ENCODE measurements at places on chromosomes 1 and 21.

GRCh38 chr1:161258439-161259344 is at the start of gene PCP4L1:
Gene PCP4L1, plus strand, starts transcription at chr1:161258745. Its CDS starts 230 bp downstream, at chr1:161258975.
- DNase-seq, result no peak

GRCh38 chr1:160608941-160609340 is 29.6 kb upstream of the CD84 start:
- DNase-seq, result no peak

- no peak for DNase-seq
These were observed 678.0 kb upstream of the USP24 start for GRCh38 chr1:55893155-55893554.

DNA sequence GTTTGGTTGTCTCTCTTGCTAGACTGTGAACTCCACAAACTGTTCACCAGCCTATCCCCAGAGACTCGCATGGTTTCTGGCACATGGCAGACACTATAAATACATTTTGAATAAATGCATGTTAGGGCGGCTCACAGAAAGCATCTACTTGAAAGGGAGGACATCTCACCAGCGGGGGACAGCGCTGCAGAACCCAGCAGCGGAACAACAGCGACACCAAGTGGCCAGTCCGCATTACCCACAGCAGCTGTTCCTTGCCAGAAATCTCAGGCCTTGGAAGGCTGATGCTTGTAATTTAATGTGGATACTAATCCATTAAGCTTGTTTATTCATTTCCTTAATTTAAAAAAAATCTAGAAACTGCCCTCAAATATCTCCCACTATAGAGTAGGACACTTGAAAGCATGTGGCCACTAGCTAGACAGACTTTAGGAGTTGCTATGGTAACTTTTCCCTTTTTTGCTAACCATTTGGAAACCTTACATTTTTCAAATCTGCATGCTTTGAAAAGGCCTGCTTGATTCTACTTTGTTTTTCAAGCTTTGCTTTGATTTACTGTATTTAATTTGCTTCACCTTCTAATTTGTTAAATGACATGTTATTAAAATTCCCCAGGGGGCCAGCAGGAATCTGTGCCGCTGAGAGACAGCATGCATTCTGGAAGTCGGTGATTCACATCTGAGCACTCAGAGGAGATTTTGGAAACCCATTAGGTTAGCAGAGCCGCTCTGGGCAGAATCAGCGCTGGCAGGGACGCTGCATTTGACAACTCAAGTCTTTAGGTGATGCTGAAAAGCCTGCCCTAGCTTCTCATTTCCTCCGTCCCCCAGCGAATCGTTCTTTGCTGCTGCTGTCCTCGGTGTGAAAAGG is 63.5 kb upstream of the SSX2IP start:
- peak; percentile 63 for DNase-seq

- DNase-seq, result no peak
These were observed 52.7 kb upstream of the GCLM start for GRCh38 chr1:93961906-93962305.

GRCh38 chr1:204725821-204726448 is 40.4 kb upstream of the LRRN2 start:
- no peak for DNase-seq

DNA sequence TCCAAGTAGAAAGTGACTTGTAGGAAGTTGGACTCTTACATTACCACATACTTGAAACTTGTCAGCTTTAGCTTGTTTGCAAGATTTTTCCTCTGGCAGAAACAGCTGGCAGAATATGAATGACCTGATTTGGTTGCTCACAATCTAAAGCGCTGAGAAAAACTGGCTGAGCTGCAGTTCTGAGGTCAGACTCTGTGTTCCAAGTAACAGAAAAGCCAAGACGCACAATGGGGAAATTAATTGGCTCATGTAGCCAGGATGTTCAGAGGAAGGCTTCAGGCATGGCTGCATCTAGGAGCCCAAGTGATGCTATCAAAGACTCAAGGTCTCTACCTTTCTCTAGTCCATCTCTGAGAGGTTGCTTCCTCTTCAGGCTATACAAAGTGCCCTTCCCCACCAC is 27.0 kb downstream of the ALPL start:
- DNase-seq, result no peak

DNA sequence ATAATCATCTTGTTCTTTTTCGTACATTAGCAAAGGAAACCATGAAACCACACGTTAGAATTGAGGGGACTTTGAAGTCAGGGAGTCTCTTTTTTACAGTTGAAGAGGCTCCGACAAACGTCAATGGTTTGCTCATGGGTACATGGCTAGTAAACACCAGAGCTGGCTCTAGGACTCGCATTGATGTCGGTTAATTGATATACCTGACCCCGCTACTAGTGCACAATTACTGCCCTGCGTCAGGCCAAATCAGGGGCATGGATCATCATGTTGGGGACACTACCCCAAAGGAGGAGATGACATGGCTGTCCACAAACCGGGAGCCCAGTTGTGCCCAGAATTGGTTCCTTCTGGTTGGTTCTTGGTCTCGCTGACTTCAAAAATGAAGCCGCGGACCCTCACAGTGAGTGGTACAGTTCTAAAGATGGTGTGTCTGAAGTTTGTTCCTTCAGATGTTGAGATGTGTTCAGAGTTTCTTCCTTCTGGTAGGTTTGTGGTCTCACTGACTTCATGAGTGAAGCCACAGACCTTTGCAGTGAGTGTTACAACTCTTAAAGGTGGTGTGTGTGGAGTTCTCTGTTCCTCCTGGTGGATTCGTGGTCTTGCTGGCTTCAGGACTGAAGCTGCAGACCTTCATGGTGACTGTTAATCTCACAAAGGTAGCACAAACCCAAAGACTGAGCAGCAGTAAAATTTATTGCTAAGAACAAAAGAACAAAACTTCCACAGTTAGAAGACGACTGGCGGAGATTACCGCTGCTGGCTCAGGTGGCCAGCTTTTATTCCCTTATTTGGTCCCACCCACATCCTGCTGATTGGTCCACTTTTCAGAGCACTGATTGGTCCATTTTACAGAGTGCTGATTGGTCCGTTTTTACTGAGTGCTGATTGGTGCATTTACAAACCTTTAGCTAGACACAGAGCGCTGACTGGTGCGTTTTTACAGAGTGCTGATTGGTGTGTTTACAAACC is 126.9 kb upstream of the ERRFI1 start:
- peak; percentile 57 for DNase-seq

DNA sequence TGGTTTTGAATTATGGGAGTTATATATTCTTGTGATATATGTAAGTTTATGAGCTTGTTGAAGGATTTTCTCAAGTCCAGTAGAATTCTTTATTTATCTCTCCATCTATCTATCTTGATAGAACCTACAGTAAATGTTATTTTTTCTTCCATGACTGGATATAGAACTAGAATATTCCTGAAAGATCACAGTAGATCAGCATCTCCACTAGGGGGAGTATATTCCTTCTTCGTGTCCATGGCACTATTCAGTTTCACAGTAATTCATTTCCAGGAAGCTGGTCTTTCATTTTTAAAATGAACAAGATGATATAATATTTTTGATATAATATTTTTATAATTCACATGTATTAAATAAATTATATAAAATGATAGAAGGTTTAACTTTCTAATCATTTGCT is 18.8 kb downstream of the TMPRSS15 start:
- DNase-seq, result no peak

- DNase-seq, result no peak
These were observed 7.2 kb downstream of the C1orf116 start for GRCh38 chr1:207025146-207025880.

DNA sequence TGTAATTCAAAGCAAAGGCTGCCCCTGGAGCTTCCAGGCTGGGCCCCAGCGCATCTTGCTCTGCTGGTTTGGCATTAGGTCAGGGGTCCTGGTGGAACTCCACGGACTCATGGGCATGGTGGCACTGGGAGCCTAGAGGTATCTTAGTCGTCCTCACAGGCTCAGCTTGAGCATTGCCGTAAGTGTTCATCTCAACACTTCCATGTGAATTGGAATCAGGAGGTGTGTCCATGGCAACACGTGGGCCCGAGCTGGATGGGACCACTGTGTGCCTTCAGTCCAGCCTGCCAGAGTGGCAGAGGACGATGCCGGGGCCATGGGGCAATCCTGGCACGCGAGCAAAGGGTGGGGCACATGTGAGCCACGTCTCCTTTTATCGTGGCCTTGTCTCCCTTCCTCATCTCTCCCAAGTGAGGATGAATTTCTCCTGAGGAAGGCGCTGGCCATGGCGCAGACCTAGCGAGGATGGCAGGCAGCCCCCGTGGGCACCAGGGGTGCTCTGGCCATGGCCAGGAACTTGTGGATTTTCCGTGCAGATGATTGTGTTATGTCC is 47.0 kb downstream of the AGPAT3 start:
- no peak for DNase-seq

DNA sequence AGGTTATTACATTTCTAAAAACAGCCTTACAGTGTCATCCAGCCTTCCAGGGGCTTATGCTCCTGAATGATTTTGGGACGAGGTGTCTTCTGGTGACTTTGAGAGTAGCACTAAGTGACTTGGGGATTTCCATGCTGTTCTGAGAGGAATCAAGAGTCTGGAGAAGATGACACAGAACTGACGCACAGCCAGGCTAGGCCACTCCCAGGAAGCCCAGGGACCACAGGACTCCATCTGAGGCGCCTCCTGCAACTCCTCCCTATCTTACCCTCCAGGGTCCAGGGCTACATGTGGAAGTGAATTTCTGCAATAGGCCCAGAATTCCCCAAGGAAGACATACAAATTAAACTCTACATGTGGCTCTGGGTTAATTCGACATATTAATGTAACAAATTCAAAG is 92.5 kb downstream of the SLC25A24 start:
- DNase-seq, result no peak

- DNase-seq, result no peak
These were observed 16.6 kb downstream of the SAMD11 start for GRCh38 chr1:940107-941014.

GRCh38 chr21:39713905-39714304 is 31.1 kb upstream of the IGSF5 start:
- DNase-seq, result no peak

GRCh38 chr1:35539824-35540261 is 17.4 kb downstream of the KIAA0319L start:
- no peak for DNase-seq

DNA sequence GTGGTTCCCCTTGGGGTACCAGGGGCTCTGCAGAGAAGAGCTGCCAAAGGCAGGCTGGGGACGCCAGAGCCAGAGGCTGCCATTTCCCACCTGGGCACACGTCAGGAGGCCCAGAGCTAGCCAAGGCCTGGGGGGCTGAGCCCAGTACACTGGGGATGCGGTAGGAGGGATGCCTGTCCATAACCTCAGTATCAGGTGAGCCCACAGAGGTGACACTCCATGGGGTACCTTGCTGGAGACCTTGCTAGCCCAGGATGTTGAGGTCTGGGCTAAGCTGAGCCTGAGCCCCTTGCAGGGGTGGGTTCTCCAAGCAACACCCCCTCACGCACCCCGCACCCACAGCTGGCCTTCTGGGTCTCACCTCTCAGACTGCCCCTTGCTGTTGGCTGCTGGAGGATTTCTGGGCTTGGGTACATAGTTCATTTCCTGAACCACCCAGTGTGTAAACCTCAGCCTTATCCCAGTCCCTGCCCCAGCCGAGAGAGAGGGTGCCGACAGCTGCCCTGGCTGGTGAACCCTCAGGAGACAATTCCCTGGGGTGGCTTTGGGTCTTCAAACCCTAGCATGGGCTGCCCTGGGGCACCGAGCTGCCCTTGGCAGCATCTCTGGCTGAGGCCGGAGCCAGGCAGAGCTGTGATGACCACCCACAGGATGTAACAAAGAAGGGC is 92.5 kb upstream of the VAMP3 start:
- DNase-seq, result no peak

DNA sequence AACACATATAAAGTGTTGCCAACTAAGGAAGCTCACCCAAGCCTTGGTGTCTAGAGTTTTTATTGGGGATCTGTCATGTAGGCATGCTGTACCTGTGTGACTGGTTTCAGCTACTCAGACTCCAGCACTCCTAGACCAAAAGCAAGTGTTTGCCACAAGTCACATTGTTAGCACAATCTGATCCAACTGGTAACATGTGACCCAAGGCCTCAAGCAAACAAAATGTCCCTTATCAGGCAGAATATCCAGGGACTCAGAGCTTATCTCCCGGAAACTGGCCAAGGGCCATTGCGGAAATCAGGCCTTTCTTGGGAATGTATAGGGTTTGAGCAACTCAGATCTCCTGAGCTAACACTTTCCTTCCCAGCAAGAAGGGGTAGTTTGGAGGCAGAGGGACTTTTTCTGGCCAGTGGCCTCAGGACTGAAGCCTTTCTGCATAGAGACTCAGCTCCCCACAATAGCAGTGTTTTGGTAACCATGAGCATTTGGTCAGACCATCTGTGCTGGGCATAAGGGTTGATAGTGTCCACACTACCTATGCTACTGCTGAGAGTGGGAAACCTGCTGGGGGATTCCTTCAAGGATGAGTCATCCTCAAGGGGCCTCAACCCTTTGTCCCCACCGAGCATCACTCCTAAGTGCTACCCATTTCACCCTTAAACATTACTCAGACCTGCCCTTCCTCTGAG is 29.6 kb downstream of the NHLH2 start:
- no peak for DNase-seq

DNA sequence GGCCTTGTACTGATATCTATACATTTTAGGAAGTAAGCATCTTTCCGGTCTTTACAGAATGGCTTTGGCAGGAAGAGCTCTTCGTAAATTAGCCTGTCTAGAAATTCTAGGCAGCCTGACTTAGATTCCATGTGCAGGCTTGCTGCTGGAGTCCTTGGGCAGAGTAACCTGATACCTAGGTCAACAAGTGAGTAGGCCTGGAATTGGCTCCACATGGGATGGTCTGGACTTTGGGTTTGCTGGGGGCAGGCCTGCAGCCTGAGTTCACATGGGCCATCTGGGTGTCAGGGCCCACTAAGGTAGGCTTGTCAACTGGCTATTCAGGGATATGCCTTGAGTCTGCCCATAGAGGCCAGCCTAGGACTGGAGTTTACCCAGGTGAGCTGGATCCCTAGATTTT is 59.6 kb upstream of the CYYR1 start:
- DNase-seq, result no peak

DNA sequence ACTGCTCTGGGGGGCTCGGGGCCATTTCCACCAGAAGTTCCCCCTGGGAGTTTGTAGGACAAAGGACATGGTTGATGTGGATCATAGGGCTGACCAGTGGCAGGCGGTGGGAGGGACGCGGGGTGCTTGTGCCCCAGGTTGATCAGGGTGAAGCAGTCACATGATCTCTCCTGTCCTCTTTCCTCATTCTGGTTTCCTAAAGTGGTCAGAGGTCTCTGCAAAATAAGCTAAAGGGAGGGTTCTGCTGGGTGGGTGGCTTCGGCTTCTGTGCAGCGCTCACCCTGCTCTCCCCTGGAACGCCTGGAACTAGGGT is 9.2 kb downstream of the PDXK start:
- DNase-seq, result no peak

GRCh38 chr1:10516925-10517676 is 42.4 kb downstream of the PEX14 start:
- DNase-seq, result no peak

DNA sequence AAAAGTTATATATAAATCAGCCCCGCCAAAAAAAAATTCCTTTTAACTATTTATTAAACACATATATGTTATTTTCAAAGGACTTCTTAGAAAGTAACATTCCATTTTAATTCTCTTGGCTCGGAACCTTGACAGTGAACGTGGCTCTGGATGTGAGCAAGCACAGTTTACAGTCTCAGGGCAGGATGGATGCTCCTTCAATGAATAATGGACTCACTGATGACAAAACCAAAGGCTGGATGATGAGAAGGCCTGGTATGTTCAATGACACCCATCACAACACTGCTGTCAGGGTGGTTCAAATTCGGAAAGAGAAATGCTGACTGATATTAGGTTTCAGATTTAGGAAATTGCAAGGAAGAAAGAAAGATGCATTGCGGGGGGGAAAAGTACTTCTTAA is 148.8 kb downstream of the SIPA1L2 start:
- no peak for DNase-seq

- no peak for DNase-seq
These were observed 48.2 kb upstream of the IRF2BP2 start for GRCh38 chr1:234658138-234658537.

All from effector memory CD8-positive, alpha-beta T cell (primary cell).